ENCODE measurements at places on chromosomes 7 and 10.

- no peaks in the 10 kb centered on the region for H3K36me3 ChIP-seq
- no peak overlapping the region for H3K4me3 ChIP-seq
These were observed 7.4 kb downstream of the VSTM4 start for GRCh38 chr10:49107887-49108267.

GRCh38 chr10:86355571-86356038, 11.0 kb downstream of the GRID1 start:
- no peaks in the 10 kb centered on the region for H3K36me3 ChIP-seq
- peaks cover 7% of the 10 kb centered on the region for H3K27me3 ChIP-seq
- no peak for DNase-seq
- peaks cover 16% of the 10 kb centered on the region for H3K4me1 ChIP-seq

GRCh38 chr7:420142-421093, 99.2 kb downstream of the PDGFA start:
- no peak overlapping the region for H3K4me3 ChIP-seq
- no peak overlapping the region for H3K27ac ChIP-seq
- H3K27me3 ChIP-seq = peaks cover 2% of the 10 kb centered on the region
- no peak for DNase-seq
- no peaks in the 10 kb centered on the region for H3K4me1 ChIP-seq

DNA sequence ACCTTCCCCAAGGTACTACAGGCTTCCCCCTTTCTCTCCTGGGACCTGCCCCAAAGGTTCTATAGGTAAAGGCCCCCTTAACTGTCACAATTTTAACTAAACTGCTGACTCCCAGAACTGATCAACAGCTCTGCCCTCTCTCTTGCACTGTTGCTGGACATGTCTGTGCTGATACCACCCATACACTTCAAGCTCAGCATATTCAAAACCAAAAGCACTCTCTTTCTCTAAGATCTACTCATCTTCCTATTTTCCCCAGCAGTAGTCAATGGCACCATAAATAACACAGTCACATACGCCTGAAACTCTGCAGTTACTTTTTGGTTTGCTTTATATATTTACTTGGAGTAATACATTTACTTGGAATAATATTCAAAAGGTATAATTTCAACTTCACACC, 12.3 kb downstream of the OSBPL3 start:
- peaks cover 4% of the 10 kb centered on the region for H3K27me3 ChIP-seq
- H3K36me3 ChIP-seq = no peaks in the 10 kb centered on the region
- no peak for DNase-seq
- peaks cover 93% of the 10 kb centered on the region for H3K4me1 ChIP-seq

- DNase-seq = no peak
- H3K4me1 ChIP-seq = no peaks in the 10 kb centered on the region
- no peak overlapping the region for H3K27ac ChIP-seq
These were observed 304.4 kb downstream of the ZEB1 start for GRCh38 chr10:31623466-31623865.

- H3K36me3 ChIP-seq = no peaks in the 10 kb centered on the region
- H3K27ac ChIP-seq = no peak overlapping the region
- H3K4me1 ChIP-seq = no peaks in the 10 kb centered on the region
- peaks cover 4% of the 10 kb centered on the region for H3K27me3 ChIP-seq
- H3K4me3 ChIP-seq = no peak overlapping the region
- DNase-seq = no peak
These were observed 112.6 kb downstream of the WDR37 start for GRCh38 chr10:1168763-1169162.

- no peaks in the 10 kb centered on the region for H3K36me3 ChIP-seq
- peaks cover 11% of the 10 kb centered on the region for H3K4me1 ChIP-seq
- no peak for DNase-seq
- H3K27ac ChIP-seq = no peak overlapping the region
- H3K27me3 ChIP-seq = peaks cover 6% of the 10 kb centered on the region
These were observed 68.6 kb downstream of the UNCX start for GRCh38 chr7:1301054-1301881.

GRCh38 chr10:115026056-115026745, 67.0 kb upstream of the ATRNL1 start:
- H3K4me3 ChIP-seq = no peak overlapping the region
- no peak for DNase-seq
- no peak overlapping the region for H3K27ac ChIP-seq
- H3K36me3 ChIP-seq = no peaks in the 10 kb centered on the region
- H3K4me1 ChIP-seq = no peaks in the 10 kb centered on the region

GRCh38 chr7:149524394-149524793, 26.8 kb upstream of the ZNF746 start:
- no peak for DNase-seq
- H3K27me3 ChIP-seq = peaks cover 5% of the 10 kb centered on the region

GRCh38 chr7:115068220-115068619, 146.3 kb downstream of the MDFIC start:
- no peak for DNase-seq
- no peak overlapping the region for H3K4me3 ChIP-seq
- no peaks in the 10 kb centered on the region for H3K27me3 ChIP-seq
- H3K36me3 ChIP-seq = no peaks in the 10 kb centered on the region

- DNase-seq = no peak
- peaks cover 5% of the 10 kb centered on the region for H3K27me3 ChIP-seq
- H3K4me1 ChIP-seq = no peaks in the 10 kb centered on the region
- no peaks in the 10 kb centered on the region for H3K36me3 ChIP-seq
- no peak overlapping the region for H3K27ac ChIP-seq
- H3K4me3 ChIP-seq = no peak overlapping the region
These were observed 400.0 kb upstream of the CELF2 start for GRCh38 chr10:10617686-10618085.

DNA sequence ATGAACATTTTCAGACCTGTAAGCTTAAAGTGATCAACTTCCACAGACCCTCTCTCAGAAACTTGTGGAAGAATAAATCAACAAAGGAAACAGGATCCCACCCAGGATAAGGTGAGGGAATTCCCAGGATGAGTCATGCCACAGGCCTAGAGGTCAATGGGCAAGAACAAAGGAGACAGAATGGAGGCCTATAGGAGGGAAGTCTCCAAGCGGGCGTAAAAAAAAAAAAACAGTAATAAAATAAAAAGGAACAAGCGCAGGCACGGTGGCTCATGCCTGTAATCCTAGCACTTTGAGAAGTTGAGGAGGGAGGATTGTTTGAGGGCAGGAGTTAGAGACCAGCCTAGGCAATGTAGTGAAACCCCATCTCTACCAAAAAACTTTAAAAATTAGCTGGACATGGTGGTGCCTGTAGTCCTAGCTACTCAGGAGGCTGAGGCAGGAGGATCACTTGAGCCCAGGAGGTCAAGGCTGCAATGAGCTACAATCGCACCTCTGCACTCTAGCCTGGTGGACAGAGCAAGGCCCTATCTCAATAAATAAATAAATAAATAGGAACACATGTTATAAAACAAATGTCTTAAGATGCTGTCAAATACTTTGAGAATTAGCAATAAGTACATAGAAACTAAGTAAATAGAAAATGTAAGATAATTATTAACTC, 8.4 kb downstream of the SORBS1 start:
- H3K4me1 ChIP-seq = no peaks in the 10 kb centered on the region
- no peak overlapping the region for H3K27ac ChIP-seq
- H3K4me3 ChIP-seq = no peak overlapping the region
- H3K36me3 ChIP-seq = no peaks in the 10 kb centered on the region
- H3K27me3 ChIP-seq = peaks cover 8% of the 10 kb centered on the region

DNA sequence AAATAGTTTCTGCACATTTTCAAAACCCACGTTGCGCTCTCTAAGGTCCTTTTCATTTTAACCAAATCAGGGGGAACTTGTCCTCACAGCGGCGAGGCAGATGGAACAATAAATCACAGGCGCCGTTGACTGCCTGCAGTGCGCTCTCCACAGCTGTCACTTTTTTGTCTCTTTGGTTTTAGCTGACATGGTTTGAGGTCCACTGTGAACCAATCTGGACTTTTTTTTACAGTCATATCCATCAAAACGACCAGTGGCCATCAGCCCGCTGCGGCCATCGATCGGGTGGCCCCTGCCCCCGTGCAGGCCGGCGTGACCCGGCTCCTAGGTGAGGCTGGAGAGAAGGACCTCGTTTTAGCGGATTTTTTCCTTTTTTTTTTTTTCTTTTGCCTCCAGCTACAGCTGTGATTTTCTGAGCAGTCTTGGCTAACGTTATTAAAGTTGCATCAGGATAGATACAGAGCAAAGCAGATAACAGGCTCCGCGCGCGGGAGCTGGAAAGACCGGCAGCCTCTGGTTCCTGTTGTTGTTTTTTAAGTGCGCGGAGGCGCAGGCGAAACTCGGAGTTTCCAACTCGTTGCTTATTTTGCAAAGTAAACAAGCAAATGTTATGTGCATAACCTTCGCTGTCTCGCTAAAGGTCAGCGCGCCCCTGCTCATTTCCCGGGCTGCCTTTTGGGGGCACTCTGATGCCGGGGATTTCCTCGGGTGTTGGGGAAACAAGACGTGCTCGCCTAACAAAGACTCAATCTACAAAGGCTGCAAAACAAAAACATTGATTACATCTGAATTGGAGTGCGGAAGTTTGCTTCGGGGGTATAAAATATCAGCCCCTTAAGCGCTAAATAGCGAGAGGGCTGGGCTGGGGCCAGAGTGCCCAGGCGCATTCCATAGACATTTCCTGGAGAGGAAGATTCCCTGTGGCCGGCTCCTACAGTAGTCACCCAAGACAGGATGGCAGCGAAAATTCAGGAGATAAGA, 414.8 kb upstream of the MKI67 start:
- no peak for DNase-seq
- H3K36me3 ChIP-seq = no peaks in the 10 kb centered on the region
- peaks cover 19% of the 10 kb centered on the region for H3K27me3 ChIP-seq
- no peaks in the 10 kb centered on the region for H3K4me1 ChIP-seq
- no peak overlapping the region for H3K4me3 ChIP-seq

- no peak for DNase-seq
- no peak overlapping the region for H3K27ac ChIP-seq
- H3K27me3 ChIP-seq = peaks cover 7% of the 10 kb centered on the region
- no peak overlapping the region for H3K4me3 ChIP-seq
- no peaks in the 10 kb centered on the region for H3K4me1 ChIP-seq
These were observed 194.5 kb downstream of the SDK1 start for GRCh38 chr7:3495530-3495929.

DNA sequence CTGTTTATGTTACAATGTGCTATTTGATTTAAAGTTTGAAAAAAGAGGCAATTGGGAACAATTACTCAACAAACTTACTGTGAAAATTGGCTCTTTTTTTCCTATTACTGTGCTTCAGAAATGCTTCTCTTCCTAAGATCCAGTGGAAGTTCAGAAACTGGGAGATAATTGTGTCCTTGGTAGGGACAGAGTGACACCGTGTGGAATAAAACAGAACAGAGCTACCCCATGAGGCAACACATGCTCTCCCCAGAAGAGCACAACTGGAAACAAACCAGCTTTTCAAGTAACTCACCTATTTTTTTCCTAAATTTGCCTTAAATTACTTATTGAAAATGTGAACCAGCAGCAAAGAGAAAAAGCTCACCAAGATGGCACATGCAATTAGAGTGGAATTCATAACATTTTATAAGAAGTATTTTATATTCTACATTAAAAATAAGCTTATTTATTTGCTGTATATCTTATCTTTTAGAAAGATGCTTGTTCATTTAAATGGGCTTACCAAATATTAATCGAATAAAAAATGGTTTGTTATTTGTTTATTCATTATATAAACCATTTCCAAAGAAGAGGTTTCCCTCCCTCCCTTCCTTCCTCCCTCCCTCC, 346.1 kb upstream of the ANKRD30A start:
- no peak overlapping the region for H3K4me3 ChIP-seq
- no peak for DNase-seq
- no peaks in the 10 kb centered on the region for H3K27me3 ChIP-seq
- no peaks in the 10 kb centered on the region for H3K4me1 ChIP-seq
- H3K36me3 ChIP-seq = no peaks in the 10 kb centered on the region
- H3K27ac ChIP-seq = no peak overlapping the region

DNA sequence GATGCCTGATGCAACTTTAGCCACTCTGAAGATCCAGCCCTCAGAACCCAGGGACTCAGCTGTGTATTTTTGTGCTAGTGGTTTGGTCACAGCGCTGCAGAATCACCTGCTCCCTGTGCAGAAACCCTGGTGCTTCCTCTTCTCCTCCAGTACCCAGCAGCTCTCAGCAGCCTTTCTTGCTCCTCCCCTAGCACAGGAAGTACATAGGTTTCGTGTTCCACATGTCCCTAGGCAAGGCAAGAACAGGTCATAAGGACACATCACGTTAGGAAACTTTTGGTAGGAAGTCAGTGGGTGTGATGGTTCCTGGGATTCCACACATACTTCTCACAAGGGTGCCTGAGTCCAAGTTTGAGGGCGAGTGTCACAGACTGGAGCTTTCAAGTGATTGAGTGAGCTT, 167.9 kb upstream of the PRSS1 start:
- H3K27ac ChIP-seq = no peak overlapping the region
- DNase-seq = no peak
- H3K36me3 ChIP-seq = no peaks in the 10 kb centered on the region
- no peaks in the 10 kb centered on the region for H3K27me3 ChIP-seq

DNA sequence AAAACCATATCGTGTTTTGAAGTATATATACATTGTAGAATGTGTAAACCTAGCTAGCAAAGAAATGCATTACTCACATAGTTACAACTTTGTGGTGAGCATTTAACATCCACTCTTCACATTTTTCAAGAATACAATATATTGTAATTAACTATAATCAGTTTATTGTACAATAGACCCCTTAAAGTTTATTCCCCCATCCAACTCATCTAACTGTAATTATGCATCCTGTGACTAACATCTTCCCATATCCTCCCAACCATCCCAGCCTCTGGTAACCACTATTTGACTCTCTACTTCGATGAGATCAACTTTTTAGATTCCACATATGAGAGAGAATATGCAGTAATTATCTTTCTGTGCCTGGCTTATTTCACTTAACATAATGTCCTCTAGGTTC, 526.4 kb downstream of the KIF20B start:
- DNase-seq = no peak
- H3K27me3 ChIP-seq = no peaks in the 10 kb centered on the region
- no peak overlapping the region for H3K27ac ChIP-seq

GRCh38 chr10:30353851-30354250, 4.8 kb upstream of the MTPAP start:
- no peak overlapping the region for H3K27ac ChIP-seq
- no peak for DNase-seq
- no peaks in the 10 kb centered on the region for H3K36me3 ChIP-seq

- no peaks in the 10 kb centered on the region for H3K27me3 ChIP-seq
- H3K4me3 ChIP-seq = no peak overlapping the region
- no peaks in the 10 kb centered on the region for H3K36me3 ChIP-seq
- H3K27ac ChIP-seq = no peak overlapping the region
- no peaks in the 10 kb centered on the region for H3K4me1 ChIP-seq
These were observed 34.0 kb downstream of the FAM20C start for GRCh38 chr7:226281-226895.

DNA sequence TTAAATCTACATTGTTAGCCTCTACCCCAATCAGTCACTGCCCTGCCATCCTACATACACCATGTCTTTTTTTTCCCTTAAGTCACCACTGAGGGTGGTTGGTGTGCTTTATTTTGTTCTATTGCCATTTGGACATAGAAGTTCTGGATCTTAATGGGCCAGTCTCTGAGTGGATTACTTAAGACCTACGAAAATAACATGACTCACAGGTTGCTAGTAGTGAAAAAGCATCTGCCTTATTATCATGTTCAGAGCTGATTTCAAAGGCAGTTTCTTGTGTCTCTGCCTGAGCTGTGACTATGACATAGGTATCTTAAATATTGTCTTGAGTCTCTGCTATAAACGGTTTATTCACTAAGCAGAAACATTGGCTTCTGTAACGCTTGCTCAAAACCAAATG, 410.8 kb downstream of the MDFIC start:
- DNase-seq = no peak
- H3K27ac ChIP-seq = no peak overlapping the region
- no peak overlapping the region for H3K4me3 ChIP-seq
- no peaks in the 10 kb centered on the region for H3K36me3 ChIP-seq
